Inflammatory macrophage treated with lipopolysaccharide for 1 hour (primary cell): ENCODE measurements at places on chromosomes 5 and 9.

DNA sequence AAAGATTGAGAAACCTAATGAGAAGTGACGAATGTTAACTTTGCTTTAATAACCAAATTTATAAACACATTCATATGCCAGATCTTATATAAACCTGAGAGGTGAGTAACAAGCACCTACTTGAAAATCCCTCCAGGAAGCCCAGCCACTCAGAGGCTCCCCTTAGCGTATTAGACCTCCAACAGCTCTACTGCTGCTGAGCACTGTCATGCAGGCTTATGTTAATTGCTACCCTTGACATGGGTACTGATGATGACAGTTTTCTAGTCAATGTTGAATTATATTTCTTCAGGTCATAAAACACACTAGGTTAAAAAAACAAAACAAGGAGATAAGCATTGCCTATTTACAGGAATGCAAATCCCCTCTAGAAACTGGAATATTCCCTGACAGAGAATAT, 161.2 kb downstream of the MPDZ start:
- no peak for DNase-seq

DNA sequence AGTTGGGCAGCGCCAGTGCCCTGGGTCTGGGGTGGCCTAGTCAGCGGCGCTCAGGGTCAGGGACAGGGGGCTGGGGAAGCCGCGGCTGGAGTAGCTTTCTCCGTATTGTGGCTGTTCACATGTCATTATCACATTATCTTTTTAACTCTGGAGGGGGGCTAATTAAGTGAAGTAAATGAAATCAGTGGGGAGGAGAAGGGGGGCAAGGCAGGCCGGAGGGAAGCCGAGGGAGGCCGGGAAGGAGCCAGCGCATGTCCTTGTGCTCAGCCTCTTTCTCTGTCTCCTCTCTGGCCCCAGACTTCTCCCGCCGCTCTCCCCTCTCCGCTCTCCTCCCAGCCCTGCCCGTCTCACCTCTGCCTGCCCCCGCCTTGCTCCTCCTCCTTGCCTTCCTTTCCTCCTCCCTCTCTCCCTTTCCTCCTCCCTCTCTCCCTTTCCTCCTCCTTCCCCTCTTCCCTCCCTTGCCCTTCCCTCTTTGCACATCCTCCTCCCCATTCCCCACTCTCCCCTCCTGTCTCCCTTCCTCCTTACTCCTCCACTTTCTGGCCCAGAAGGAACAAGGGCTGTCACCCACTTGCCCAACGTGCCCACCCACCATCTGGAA, 38.7 kb downstream of the ASS1 start:
- DNase-seq: no peak

DNA sequence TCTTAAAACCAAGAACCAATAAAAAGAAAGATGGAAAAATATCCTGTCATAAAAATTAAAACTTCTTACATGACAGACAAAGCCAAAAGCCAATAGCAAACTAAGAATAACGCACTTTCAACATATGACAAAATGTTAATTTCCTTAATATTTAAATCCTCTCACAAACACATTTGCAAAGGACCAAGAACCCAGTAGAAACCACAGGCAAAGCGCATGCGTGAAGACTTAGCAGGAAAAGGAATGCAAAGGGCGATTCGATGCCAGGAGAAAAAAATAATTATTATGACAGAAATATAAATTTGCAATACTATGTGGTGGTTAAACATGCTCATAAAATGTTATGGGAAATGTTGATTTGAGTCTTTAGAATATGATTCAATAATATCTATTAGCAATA, 39.9 kb upstream of the OLFM1 start:
- no peak for DNase-seq

GRCh38 chr5:37247036-37247435, 2.1 kb downstream of the CPLANE1 start:
- DNase-seq: no peak

DNA sequence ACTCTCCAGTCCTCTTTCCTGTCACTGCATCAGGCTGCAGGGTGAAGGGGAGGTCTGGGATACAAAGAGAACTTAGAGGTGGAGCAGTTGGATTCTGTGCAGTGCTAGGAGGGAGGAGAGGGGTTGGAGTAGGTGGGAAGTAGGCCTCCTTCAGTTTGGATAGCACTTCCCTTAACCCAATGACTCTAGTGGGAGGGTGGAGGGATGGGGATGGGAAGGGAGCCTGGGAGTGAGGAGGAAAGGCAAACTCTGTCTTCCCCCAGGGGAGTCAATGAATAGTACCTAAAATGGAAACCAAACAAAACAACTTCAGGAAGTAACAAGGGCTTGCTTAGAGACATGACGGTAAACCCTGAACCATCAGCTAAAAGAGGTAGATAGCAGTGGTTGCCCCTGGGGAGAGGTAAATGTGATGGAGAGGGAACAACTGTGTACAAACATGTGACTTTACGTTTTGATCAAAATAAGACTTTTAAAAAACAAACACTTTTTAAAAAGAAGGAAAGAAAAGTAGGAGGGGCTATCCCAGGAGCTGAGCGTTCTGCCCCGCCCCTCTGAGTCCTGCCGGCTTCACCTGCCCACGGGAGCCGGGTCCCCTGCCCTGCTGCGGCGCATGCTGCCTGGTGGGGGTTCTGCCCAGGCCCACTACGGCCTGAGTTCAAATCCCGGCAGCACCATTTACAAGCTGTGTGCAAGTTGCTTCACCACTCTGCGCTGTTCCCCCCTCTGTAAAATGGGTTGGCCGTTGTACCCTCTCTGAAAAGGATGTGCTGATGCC, 30.9 kb downstream of the GSN start:
- no peak for DNase-seq

- DNase-seq: peak; percentile 85
Measured at GRCh38 chr5:43193181-43193893, 1.3 kb downstream of the NIM1K start.

DNA sequence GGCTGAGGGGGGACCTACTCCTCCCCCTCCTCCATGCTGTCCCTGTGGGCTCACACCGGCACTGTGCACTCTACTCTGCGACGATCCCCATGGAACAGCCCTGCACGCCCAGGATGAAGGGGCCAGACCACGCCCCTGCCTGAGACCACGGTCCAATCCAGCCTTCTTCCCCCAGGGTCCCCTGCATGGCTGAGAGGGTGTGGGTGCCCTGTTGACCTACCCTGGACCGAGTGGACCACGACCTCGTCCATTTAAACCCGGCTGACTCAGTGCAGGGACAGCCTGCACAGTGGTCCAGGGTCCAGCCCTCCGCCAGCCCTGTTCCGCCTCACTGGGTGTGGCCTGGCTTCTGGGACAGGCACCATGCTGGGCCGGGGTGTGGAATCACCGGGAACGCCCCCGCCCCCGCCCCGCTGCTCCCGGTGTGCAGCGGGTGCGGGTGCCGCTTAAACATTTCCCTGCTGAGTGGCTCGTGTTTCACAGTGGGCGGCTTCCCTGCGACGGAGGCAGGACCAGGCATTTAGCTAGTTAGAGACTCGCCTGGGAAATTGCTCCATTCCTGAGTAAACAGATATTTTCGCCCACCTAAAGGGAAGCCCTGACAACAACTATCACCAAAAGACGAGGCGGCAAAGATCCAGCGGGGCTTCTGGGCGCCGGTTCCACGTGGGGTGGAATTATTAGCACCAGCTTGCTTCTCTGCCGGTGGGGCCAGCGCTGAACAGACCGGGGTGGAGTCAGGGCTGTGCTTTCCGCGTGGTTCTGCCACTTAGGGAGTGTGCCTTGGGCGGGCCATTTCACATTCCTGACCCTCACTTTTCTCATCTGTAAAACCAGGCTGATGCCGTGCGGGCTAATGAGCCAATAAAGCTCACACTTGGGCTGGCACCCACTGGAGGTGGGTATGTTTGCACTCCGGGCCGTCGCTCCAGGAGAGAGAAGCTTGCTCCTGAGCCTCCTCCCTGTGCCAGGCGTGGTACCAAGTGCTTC, 22.6 kb downstream of the DBH start:
- peak; percentile 19 for DNase-seq

DNA sequence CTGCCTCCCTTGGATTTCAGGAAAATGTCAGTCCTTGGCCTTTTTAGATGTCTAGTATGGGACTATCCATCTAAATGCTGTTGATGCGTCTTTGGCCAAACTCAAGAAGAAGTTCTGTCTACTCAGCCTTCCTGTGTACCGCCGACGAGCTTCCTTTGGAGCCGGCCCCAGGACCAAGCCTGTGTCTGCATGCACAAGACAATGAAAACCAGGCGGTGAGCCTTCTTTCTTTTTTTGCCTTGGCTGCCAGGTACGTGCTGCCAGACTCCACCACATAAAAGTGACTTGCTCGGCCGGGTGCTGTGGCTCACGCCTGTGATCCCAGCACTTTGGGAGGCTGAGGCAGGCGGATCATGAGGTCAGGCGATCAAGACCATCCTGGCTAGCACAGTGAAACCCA, 6.0 kb upstream of the NEURL1B start:
- DNase-seq: no peak

- no peak for DNase-seq
Measured at GRCh38 chr5:181218795-181219124, 4.3 kb upstream of the TRIM41 start.

DNA sequence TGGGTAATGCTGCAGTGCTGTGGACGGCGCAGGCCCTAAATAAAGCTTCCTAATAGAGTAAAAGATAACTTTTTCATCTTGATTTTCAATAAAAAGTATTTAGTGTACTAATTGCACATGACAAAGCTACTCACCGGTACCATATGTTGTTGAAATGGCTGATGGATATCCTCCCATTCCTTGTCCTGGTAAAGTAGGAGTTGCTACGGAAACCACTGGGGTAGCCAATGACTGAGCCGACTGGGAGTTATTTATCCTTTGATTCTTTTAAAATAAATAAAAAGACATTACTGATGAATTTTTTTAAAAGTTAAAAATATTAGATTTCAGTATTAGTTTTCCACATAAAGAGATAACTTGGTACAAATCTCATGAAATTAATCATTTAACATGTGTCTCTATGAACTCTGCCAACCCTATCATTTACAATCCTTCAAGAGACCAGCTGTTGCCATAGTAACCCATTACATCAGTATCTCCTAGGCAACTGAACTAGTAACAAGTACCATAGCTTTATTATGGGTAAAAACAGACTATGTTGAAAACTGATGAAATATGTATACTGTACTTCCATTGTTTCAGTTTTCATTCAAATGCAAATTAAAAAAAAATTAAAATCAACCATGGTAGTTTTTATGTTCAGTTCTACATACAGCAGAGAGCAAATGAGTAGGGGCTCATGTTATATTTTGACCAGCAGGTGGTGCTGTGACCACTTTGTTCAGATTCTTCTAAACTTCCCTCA, 153.7 kb downstream of the MEF2C start:
- peak; percentile 71 for DNase-seq

GRCh38 chr5:149665416-149666175, 64.5 kb upstream of the PPARGC1B start:
- peak; percentile 42 for DNase-seq

GRCh38 chr9:108272349-108272899, 583.4 kb downstream of the ACTL7B start:
- DNase-seq: peak; percentile 22

GRCh38 chr9:18208166-18209059, 265.5 kb upstream of the ADAMTSL1 start:
- DNase-seq: peak; percentile 1

GRCh38 chr5:83363111-83363885, 108.2 kb upstream of the VCAN start:
- no peak for DNase-seq

- DNase-seq: no peak
Measured at GRCh38 chr9:121658591-121658990, 7.2 kb downstream of the DAB2IP start.

GRCh38 chr5:176561259-176561658, 12.1 kb downstream of the CDHR2 start:
- DNase-seq: no peak

DNA sequence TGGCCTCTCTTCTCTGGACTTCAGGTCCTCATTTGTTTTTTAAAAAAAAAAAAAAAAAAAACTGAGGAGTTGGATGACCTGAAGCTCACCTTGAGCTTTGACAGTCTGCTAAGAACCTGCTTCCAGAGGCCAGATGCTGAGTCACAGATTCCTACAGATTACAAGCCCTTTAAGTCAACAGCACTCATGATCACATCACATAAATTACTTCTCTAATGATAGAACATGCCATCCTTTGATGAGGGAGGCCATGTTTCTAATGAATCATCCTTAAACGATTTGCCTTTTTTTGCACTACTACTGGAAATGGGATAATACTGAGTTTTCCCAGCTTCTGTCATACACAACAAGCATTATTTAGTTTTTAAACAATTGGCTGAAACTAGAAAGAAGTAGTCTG, 34.2 kb upstream of the MYOT start:
- no peak for DNase-seq

DNA sequence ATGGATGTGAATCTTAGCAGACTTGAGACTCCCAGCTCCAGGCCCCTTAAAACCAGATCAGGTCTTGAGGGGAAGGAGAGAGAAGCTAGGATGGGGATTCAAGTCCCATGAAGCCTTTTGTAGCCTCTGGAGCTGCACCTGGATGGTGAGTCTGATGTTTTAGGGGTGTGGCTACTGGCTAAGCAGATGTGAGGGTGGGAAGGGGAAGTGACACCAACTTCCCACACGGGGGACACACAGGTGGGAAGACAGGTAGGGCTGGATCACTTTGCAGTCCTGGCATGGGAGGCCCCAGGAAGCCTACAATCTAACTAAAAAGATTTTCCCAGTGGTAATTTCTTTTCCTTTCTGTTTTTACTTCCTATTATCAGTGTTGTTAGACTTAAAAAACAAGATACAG, 38.7 kb upstream of the UBAP2 start:
- DNase-seq: no peak
